Fibroblast of villous mesenchyme (primary cell): ENCODE measurements at places on chromosomes 16 and 17. TPM values are rescaled to one million over a fixed set of nuclear protein-coding genes. Genes with fewer than 3 reads are reported as not detected.
A peak's percentile ranks its signal among the peaks of the same experiment; 100 is the strongest.

DNA sequence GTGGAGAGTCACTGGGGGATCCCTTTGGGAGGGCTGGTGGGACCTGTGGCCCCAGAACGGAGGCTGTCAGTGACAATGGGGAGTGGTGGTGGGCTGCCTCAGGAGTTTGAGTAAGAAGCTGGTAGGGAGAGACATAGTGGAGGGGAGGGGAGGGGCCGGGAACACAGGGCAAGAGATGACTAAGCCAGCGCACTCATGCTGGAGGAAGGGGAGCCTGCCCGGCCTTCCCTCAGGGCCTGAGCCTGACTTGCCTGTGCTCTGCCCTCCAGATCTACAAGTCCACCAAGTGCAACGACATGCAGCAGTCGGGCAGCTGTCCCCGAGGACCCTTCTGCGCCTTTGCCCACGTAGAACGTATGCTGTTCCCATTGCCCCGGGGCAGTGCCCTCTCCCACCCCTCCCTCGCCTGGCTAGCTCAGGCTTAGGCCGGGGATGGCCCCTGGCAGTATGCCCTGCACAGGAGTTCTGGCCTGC, 29.3 kb downstream of the UNC13D start:
- peak; percentile 51 for DNase-seq

GRCh38 chr17:3886776-3887175, 6.1 kb downstream of the CAMKK1 start:
- DNase-seq: no peak

DNA sequence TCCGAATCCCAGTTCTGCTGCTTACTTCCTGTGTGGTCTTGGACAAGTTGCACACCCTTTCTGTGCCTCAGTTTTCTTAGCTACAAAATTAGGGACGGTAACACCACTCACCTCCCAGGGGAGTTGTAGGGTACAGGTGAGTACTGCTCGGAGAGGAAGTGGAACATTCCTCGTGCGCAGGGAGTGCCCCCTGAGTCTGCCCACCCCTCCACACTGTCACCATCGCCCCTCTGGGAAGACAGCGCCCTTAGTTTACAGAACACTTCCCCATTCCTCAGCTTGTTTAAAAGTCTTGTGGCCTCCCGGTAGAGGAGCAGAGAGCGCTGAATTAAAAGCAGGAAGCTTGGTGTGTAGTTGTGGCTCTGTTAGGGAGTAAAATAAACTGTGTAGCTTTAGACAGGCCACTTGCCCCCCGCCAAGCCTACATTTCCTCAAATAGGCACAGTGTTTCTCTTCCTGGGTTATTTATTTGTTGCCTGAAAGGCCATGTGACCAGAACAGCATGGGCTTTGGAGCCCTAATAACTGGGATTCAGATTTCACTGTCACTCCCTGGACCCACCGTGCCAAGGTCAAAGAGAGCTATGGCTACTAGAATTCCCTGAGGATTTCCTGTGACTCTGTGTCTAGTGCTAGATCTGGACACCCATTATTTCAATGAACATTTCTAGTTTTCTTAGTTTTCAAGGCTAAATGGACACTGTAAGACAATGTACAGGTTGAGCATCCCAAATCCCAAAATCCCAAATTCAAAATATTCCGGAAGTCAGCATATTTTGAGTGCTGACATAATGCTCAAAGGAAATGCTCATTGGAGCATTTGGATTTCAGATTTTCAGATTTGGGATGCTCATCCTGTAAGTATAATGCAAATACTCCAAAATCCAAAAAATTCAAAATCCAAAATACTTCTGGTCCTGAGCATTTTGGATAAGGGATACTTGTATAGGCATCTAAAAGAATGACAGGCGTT, 372.5 kb downstream of the SNX29 start:
- no peak for DNase-seq

GRCh38 chr17:75344666-75345065, 55.4 kb upstream of the SLC25A19 start:
- DNase-seq: no peak

GRCh38 chr17:75647061-75647460, 13.8 kb downstream of the SMIM5 start:
- no peak for DNase-seq

DNA sequence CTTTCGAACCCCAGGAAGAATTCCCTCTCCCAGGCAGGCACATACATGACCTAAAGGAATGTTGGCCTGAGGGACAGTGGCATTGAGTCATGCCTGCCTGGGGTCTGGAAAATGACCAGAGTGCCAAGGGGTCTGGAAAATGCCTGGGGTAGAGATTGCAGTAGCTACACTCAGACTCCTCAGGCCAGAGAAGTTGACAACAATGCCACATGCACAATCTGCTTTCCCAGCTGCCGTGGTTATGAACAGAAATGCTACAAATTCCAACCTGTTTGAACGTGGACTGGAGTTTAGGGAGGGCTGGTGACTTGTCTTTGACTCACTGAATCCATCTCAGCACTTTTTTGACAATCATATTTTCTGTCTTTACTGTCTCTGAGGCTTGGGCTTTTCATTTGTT, 250.0 kb downstream of the ABCC12 start:
- no peak for DNase-seq

- DNase-seq: peak; percentile 98
Measured at GRCh38 chr17:15651583-15652110, 32.1 kb upstream of the FBXW10B start.

DNA sequence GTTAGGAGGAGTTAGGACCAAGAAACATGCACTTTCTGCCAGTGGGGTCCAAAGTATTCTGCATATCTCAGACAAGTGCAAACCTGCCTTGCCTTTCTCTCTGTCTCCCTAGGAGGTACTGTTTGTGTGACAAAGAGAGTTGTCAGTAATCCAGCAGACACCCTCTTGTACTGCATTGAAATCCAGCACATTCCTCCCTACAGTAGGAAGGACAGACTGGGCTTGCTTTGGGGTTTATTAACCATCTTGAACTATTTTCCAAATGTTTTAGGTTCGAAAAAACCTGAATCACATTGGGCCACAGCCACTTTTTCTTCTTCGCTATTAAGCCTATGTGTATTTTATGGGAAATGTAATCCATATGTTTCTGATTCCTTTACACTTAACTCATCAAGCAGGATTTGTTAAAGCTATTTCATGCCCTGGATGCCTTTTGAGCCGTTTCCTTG, 204.2 kb upstream of the KCNJ16 start:
- peak; percentile 60 for DNase-seq

DNA sequence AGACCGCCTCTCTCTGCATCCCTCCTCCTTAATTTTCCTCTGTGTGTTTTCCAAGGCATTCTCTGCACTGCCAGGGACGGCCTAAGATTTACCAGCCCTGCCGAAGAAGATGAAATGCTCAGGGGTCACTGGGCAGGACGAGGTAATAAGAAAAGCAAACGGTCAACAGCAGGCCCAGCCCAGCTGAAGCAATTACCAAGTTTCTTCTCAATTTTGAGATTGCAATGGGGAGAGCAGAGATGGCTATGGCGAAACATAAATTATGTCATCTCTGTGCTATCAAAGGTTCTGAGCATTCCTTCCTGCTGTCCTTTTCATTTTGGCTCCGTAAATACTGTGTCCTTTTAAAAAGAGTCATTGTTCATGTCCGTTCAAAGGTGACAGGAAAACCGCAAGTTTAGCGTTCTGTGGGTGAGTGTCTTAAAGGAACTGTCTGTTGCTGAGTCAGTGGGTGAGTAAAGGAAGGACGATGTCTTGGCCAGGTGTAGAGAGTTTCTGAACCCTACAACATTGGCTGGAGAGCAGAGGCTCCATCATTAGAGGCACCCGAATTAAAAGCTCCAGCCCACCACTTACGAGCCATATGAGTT, 753.9 kb upstream of the EEF2KMT start:
- DNase-seq: no peak

- no peak for DNase-seq
Measured at GRCh38 chr17:81435652-81436293, 40.5 kb downstream of the BAHCC1 start.

DNA sequence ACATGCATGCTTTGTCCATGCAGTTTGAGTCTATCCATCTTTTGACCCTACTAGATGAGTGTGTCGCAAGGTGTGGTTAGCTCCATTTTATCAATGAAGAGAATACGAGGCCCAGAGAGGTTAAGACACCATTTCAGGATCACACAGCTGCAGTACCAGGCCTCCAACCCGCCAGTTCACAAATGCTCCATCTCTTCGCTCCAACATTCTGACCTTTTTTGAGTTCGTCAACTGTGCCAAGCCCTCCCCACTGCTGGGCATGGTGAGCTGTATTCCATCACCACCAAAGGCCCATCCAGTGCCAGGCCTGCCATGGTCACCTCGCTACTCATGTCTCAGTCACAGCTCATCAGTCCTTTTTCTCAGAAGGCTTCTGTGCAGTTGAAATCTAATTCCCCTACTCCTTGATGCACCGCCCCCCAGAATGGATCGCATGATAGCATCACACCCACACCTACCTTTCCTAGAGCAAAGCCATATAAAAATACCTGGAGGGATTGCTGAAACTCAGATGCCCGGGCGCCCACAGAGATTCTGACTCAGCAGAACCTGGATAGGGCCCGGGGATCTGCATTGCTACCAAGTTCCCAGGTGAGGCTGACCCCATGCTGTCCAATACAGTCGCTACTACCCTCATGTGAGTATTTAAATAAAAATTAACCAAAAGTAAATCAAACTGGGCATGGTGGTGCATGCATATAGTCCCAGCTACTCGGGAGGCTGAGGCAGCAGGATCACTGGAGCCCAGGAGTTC, 38.0 kb downstream of the ZNF423 start:
- no peak for DNase-seq

DNA sequence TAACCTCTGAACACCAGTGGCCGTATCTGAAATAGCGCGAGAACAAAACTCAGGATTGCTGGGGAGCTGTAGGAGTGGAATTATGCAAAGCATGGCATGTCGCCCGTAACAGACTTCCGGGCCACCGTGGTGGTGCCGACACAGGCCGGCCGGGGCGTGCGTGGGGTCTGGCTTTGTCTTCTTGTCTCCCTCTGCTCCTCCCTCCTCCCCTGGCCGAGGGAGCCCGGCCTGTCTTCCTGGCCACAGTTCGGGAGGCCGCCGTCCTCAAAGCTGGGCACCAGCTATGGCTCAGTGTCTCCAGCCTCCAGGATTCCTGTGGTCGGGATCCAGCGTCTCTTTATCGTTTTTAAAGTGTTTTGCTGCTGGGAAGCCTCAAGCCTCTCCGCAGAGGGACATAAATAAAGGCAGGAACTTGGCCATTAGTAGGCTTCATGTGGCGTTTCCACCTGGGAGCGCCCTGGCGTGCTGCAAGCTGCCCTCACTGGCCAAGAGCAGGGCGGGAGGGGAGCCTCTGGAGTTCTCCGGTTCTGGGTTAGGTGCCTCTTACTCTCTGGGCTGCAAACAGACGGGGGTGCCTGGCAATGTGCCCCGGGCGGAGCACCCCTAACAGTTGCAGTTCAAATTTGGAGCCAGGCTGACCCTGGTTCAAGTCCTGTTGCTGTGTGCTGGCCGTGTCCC, 22.0 kb upstream of the NPTX1 start:
- peak; percentile 78 for DNase-seq

- peak; percentile 76 for DNase-seq
Measured at GRCh38 chr16:69123910-69124309, 8.5 kb downstream of the CHTF8 start.

DNA sequence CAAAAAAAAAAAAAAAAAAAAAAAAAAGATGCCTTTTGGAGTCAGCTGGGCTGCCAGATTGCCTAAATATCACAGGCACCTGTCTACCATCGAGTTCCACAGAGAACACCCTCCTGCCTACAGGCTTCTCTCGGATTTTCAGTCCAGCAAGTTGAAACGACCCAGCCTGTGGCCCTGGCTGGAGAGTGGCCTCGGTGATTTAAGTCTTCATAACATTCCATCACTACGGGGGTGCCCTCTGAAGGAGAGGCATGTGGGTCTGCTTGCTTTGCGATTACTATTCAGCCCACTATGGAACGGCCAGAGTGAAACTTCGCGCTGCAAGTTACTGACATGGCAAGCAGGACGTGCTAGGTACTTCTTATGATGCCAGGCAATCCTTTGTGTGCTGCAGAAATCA, 42.8 kb downstream of the MARCHF10 start:
- no peak for DNase-seq

GRCh38 chr16:75627851-75628250, 4.8 kb upstream of the ADAT1 start:
- DNase-seq: peak; percentile 89

- DNase-seq: peak; percentile 34
Measured at GRCh38 chr16:14362774-14363371, 267.2 kb downstream of the PARN start.

DNA sequence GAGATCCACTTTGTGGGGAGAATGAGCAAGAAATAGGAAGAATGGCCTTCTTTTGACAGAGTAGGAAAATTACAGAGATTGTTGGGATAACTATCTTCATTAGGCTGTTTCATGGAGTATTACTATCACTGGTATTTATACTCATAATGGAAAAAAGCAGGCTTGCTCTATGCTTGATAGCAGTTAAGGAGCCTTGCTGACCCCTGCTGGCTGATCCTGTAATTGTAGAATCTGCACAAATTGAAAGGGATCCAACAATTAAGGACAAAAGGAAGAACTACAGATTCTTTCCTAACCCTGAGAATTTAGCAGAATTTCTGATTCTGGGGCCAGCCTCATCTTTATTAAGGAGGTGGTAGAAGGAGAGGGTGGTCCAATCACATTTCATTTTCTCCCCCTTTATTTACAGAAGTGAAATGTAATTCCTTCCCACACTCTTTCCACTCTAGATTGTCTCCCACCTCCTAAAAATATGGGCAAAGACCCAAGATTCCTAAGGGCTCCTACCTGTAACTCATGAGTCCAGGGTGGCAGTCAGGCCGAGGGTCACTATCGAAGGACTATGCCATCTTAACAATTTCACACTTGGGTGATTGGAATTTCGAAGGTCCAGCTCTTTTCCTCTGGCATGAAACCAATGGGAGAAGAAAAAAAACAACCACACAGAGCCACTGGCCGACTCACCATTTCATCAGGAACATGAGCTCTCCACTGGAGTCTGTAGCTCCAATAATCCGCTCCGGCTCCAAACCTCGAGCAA, 26.3 kb downstream of the NFE2L1 start:
- DNase-seq: peak; percentile 84

DNA sequence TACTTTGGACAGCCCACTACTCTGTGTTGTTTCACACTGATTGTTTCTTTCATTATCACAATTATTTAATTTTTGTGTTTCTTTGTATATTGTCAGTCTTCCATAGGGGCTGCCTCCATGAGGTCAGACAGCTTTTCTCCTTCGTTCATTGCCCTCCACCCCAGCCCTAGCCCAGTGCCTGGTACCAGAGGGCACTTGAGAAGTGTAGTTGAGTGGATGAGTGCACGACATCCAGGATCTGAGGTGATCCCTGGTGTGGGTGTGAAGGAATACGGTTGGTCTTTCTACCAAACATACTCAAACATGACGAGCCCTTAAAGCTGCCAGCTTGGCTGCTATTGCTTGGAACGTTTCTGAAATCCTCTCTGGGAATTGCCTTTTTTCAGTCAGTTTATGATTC, 37.9 kb downstream of the DHRS7B start:
- DNase-seq: no peak

GRCh38 chr16:1184980-1185379, 32.1 kb downstream of the CACNA1H start:
- DNase-seq: no peak

SEPTIN12 gene
- total RNA-seq: not detected in 2 replicates

TEDC2 gene
- 6.9 and 8.4 TPM in 2 replicates for total RNA-seq

ZNF205 gene
- 14.2 and 18.4 TPM in 2 replicates for total RNA-seq

NOTUM gene
- total RNA-seq: under 0.01 TPM in 1 of 2 replicates, not detected in the other

SGCA gene
- total RNA-seq: 0.32 TPM in 1 of 2 replicates, not detected in the other

SCARF1 gene
- 0.64 and 1.3 TPM in 2 replicates for total RNA-seq

CRYBA1 gene
- 0.43 TPM in 1 of 2 replicates, not detected in the other for total RNA-seq
